ENCODE measurements at places on chromosomes 7 and 10. TPM values are rescaled to one million over a fixed set of nuclear protein-coding genes. Genes with fewer than 3 reads are reported as not detected.

Gene VSTM4
- 0.35 TPM for total RNA-seq

Gene CD36
- total RNA-seq = 0.28 TPM

Gene ZNF862
- total RNA-seq = 1.3 TPM

Gene LDB3
- total RNA-seq = 0.18 TPM

Gene CH25H
- total RNA-seq = 1.0 TPM

Gene POP7
- 96.9 TPM for total RNA-seq

- DNase-seq = no peak
Observed at GRCh38 chr7:41640487-41640886, 62.4 kb downstream of the INHBA start.

GRCh38 chr7:111388016-111388415, 174.3 kb downstream of the IMMP2L start:
- DNase-seq = no peak

DNA sequence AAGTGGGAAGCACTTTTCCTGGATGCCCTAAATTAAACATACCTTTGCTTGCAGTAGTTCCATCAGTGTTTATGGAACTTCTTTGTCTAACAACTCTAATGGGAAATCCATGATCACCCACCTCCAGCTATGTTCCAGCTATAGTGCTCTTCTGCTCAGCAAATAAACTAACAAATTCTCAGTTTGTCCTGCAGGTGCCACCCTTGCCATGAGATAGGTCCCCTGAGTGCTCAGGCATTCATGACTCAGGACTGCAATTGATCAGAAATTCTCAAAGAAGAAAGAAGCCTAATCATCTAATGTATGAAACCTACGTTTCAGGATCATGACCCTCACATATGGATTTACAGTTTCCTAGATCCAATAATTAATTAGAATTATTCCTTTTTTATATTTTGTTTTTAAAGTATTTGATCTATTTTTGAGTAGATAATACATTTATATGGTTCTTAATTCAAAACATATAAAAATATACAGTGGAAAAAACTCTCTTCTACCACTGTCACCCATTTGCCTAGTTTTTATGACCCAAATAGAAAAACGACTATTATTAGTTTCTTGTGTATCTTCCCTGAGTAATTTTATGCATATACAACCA, 48.7 kb upstream of the DYNC1I1 start:
- DNase-seq = peak; percentile 55

GRCh38 chr10:75011221-75011620, 100.2 kb upstream of the SAMD8 start:
- no peak for DNase-seq

- DNase-seq = peak; percentile 67
Observed at GRCh38 chr10:46229144-46229563, 57.6 kb upstream of the ANTXRL start.

- no peak for DNase-seq
Observed at GRCh38 chr10:80253266-80253962, 36.0 kb downstream of the MAT1A start.

GRCh38 chr7:85041605-85042216, 145.1 kb downstream of the SEMA3D start:
- peak; percentile 63 for DNase-seq

- no peak for DNase-seq
Observed at GRCh38 chr10:92125144-92125543, 165.7 kb downstream of the CPEB3 start.

- no peak for DNase-seq
Observed at GRCh38 chr7:1898628-1899185, 228.6 kb downstream of the ELFN1 start.

DNA sequence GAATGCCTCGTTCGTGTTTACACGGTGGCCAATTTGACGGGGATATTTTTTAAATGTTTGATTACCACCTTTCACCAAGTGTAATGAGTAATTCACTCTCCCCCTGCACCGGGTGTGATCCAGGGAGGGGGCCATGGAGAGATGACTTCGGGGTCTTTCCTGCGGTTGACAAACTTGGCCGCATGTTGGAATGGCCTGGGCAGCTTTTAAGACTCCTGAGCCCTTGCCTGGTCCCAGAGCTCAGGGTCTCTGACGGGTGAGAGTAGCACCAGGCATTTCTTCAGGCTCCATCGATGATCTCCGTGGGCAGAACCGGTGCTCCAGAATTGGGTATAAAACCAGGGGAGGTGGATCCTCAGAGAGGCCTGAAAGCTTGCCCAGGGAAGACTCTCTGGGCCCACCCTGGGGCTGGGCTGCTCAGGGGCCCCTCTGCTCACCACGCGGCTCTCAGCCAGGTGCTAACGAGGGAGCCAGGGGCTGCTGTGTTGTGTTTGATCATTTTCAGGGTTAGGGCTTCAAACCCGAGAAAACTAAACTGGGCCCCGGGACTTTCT, 882 bp downstream of the ZNF282 start:
- DNase-seq = no peak

- DNase-seq = peak; percentile 34
Observed at GRCh38 chr7:55073976-55074528, 55.2 kb downstream of the EGFR start.

DNA sequence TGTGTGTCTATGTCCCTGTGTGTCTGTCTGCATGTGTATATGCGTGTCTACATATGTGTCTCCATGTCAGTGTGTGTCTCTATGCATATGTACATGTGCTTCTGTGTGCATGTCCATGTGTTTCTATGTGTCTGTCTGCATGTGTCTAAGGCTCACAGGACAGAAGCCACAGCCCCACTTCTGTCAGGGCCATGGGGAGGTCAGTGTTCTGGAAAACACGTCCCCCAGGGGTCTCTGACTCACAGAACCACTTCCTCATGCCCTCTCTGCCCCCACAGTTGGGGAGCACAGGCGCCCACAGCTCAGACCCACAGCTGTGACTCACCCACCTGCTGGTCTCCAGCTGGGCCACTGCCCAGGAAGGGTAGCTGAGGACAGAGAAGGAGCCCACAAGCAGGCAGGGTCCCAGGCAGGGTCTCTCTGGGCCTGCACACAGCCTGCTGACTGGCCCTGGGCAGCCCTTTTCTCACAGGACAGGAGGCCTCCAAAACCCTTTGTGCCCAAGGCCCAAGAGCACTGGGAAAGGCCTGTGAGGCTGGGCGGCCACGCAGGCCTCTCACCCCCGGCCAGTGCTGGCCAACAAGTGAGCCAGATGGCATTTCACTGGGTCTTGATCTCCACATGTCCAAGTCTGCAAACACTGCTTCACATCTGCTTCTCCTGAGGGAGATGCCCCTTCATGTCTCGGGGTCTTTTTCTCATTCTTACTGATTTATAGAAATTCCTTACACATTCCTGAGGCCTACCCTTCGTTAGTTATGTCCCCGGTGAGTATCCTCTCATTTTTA, 102.9 kb upstream of the FAM20C start:
- DNase-seq = no peak

- no peak for DNase-seq
Observed at GRCh38 chr10:17028798-17029197, 100.8 kb downstream of the CUBN start.

DNA sequence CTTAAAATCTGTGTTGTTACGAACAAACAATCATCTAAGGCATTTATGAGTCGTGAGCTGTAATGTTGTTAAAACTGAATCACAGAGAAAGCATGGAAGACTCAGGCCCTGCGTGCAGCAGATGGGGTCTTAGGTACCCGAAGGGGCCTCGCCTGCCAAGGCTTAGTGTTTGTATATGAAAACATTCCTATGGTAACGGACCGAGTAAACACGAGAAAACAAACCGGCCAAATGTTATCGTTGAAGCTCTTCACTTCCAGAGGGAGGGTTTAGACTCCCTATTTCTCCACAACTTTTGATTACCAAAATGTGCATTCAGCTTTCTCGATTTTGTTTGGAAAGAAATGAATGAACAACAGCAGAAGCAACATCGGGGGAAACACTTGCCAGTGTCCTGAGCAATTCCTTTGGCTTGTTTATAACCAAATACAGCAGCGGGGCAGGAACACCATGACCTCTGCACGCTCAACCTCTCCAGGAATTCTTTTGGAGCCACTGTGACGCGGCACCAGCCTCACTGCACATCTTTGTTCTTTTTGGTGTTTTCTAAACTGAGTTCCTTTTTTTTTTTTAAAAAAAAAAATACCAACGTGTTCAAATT, 121.6 kb upstream of the KLF6 start:
- no peak for DNase-seq

DNA sequence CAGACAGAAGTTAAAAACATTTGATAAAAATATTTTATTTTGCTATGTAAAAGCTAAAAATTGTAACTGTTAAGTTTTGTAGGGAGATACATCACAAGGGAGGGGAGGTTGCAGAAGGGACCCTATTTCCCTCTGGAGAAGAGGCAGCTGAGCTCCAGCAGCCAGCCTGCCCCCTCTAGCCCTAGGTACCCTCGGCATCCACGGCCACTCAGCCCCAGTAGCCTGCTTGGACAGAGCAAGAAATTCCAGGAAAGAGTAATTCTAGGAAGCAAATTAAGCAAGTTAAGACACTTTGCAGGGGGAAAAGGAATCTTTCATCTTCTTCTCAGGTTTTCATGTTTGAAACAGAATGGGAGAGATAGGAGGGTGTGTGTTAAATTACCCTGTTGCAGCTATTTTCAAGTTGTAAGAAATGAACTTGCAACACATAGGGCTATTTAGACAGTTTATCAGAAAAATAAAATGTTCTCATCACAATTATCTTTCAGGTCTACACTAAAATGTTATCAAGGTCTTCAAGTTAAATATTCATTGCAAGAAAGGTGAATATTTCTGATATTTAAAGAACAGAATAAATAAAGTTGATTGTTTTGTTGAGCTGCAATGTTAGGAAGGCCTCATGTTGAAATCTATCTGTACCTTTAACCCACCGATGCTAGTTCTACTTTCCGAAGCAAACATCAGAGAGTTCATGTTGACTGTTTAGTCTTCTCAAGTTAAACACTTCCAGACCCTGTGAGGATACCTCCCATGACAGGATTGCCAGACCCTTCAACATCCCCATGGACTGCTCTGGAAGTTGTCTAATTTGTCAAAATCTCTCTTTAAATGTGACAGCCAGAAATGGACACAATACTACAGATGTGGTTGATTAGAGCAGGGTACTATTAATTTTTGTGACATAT, 5.5 kb downstream of the SGCE start:
- DNase-seq = no peak

GRCh38 chr10:29240986-29241660, 47.7 kb upstream of the LYZL1 start:
- DNase-seq = no peak

DNA sequence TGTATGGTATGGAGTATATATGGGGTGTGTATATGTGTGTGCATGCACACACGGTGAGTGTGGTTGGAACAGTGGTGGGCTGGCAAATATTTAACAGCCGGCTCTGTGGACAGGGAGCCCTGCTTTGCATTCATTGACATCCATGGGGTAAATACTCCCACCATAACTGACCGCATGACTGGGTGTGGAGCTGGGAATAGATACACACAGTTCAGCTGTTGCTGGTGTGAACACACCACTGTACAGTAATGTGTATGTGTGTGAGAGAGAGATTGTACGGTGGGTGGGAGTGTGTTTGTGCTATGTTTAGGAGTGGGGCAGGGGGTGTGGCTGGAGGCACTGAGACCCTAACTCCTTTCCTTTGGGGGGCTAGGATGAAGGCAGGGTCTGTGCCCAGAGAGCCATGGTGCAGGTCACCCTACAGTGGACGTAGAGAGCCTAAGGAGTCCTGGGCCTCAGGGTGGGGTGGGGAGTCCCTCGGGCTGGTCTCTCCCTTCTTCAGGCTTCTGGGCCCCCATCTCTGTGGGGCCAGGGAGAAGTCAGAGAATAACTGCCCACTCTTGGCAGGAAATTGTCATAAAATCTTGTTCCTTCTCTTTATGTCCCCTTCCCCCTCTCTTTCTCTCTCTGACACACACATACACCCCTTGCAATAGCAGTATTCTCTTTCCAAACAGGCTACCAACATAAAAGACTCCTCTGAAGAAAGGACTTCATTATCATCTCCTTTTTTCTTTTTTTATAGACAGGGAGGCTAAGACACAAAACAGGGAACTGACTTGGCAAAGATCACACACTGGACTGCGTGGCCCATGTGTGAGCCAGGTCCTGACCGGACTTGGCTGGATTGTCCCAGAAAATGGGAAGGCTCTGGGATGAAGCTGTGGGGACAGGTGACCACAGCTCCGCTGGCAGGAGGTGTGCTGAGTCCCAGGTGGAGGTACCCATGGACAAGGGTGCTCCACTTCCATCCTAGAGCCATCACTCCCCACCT, 3.2 kb downstream of the SFRP5 start:
- no peak for DNase-seq

GRCh38 chr7:146115548-146115850, 1.1 kb upstream of the CNTNAP2 start:
- DNase-seq = no peak

DNA sequence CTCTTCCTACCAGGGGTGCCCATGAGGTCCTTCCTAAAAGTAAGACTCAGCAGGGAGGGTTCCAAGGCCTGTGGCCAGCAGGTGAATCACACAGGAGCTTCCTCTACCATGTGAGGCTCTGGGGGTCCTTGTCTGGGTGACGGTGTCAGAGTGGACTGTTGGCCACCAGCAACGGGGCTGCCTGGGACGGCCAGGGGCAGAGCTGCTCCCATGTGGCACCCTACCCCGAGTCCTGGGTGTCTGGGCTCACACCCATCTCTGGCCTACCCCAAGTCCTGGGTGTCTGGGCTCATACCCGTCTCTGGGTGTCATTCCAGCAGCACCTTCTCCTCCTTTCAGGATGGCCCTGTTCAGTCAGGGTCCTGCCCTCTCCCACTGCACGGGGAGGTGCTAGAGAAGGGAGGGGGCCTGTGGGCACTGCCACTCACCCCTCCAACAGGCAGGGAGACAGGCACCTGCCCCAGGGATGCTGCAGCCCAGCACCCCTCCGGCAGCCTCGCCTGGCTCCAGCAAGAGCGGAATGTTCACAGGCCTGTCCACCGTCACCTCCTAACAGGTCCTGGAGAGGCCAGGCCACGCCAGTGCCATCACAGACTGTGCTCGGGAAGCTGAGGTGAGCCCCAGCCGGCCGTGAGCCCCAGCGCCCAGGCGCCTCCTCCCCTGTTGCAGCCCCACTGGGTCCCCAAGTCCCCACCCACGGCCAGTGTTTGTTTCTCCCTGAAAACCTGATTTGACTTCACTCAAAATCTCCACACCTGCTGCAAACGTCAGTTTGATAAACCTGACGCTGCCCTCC, 143.7 kb downstream of the PTPRN2 start:
- no peak for DNase-seq

DNA sequence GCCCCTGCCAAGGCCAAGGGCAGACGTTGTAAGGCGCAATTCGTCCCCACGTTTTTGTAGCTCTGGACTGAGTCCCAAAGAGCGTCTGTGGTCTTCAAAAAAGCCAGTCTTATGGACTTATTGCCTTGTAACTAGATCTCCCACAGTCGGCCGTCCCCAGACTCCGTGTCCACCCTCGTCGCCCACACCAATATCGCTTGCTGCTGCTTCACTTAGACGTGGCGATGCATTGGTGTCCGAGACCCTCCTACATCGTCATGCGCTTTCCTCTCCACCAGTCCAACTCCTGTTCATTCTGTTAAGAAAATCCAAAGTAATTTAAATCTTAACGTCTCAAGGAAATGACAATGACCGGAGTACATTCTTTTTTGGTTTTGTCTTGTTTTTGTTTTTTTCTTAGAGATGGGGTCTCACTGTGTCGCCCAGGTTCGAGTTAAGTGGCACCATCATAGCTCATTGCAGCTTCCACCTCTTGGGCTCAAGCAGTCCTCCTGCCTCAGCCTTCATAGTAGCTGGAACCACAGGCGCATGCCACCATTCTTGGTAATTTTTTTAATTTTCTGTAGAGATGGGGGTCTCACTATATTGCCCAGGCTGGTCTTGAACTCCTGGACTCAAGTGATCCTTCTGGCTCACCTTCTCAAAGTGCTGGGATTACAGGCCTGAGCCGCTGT, 851 bp downstream of the KIFBP start:
- DNase-seq = no peak
